ENCODE measurements at places on chromosomes 1 and 21.

DNA sequence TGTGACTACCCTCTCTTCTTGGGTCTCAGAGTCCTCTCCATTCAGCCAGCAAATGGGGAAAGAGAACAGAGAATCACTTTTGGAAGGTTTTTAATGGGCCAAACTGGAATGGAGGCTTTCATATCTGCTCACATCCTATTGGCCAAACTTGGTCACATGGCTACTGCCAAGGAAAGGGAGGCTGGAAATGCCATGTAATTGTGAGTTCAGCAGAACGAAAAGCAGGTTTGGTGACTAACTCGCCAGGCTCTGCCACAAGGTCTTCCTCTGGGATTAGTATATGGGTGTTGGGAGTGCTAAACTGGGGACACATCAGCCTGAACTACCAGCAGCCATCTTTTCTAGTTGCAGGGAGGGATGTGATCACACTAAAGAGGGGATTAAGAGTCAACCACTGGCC, 19.2 kb downstream of the RD3 start:
- DNase-seq, result no peak

- DNase-seq, result no peak
These were observed 261.9 kb downstream of the HLX start for GRCh38 chr1:221141096-221141495.

- no peak for DNase-seq
These were observed 346.8 kb downstream of the BRINP2 start for GRCh38 chr1:177517546-177517945.

GRCh38 chr1:67719329-67720196, 34.6 kb downstream of the GADD45A start:
- DNase-seq, result no peak

GRCh38 chr1:212532469-212533147, 76.0 kb upstream of the ATF3 start:
- no peak for DNase-seq

GRCh38 chr1:29679828-29680558, 443.7 kb downstream of the PTPRU start:
- no peak for DNase-seq

DNA sequence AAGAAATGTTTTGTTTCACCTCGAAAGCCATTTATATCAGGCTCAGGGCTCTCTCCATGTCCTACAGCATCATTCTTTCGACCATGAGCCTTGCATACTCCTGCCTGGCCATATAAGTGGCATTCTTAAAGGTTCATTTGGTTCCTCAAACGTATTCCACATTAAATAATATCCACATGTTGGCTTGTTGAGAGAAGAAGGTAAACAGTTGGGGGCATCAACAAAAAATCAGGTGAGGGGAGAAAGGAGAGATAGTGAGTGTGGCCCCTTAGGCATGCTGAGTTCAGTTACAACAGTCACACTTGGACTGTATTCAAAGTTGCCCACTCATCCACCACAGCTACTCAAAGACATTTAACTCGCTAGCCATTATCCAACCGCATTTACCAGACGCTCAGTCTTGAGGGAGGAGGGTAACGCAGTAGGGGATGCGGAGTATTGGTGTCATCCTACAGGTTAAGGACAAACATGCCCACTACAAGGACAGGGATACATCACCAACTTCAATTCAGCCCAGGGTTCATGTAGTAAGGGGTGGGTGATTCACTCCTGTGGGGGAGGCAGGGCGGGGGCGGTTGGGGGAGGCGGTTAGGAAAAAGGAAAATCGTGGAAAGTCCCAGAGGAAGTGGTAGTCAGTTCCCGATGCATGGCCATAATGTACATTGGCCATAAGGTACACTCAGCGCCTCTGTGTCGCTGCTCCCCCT, 1.4 kb downstream of the ZNF697 start:
- DNase-seq, result no peak

DNA sequence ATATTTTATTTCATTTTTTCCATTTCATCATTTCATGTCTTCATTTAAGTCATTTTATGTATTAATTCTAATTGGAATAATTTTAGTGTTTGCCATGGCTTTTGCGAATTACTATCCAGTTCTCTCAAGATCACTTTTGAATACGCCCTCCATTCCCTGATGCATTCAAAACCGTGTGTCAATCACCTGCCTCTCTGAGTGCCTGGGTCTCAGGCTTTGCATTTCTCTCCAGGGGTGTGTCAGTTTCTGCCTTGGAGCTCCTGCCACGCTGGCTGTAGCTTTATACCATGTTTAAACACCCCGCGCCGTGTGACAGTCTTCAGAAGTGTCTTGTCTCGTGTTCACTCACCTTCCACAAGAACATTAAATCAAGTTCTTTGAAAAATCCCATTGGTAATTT, 7.4 kb upstream of the DNMT3L start:
- no peak for DNase-seq

DNA sequence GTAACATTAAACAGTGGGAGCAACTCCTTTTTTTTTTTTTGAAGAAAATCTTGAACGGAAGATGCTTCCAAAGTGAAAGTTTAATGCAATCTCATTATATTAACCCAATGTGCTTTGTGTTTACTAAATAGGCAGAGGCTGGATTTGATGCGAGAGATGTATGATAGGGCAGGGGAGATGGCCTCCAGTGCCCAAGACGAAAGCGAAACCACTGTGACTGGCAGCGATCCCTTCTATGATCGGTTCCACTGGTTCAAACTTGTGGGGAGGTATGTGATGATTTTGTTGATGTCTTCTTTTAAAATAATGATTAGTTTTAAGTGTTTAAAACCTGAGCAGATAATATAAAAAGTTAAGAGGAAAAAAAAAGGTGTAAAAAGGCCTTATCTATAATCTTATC, 74.2 kb upstream of the PGD start:
- no peak for DNase-seq

GRCh38 chr1:19668888-19669287, 4.2 kb downstream of the HTR6 start:
- DNase-seq, result no peak

DNA sequence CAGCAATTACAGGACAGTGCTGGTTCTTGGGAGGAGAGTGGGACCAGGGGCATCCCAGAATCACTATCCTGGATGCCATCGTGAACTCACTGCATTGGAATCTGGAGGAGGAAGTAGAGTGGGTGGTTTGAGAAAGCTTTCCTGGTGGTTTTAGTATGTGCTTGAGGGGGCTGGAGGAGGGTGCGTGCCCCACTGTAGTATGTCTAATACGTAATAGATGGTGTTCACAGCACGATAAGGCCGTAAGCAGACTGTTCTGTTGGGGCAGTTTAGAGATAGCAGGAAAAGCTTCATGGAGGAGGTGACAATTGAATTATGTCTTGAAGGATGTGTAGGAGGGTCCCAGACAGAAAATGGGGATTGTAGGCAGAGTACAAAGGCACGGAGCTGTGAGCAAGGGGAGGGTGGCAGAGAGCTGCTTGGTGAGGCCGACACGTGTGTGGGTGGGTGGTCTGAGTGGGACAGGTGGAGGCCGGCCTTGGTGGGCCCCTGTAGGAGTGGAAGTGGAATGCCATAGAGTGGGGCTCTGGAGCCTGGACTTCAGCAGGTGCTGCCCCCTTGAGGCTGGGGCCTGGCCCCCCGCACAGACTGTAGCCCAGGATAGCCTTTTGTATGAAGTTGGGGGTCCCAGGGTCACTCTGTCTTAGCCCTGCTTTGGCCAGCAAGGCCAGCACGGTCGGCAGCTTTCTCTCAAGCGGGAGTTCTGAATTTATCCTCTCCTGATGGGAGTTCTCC, 37.0 kb downstream of the IL6R start:
- DNase-seq, result no peak

DNA sequence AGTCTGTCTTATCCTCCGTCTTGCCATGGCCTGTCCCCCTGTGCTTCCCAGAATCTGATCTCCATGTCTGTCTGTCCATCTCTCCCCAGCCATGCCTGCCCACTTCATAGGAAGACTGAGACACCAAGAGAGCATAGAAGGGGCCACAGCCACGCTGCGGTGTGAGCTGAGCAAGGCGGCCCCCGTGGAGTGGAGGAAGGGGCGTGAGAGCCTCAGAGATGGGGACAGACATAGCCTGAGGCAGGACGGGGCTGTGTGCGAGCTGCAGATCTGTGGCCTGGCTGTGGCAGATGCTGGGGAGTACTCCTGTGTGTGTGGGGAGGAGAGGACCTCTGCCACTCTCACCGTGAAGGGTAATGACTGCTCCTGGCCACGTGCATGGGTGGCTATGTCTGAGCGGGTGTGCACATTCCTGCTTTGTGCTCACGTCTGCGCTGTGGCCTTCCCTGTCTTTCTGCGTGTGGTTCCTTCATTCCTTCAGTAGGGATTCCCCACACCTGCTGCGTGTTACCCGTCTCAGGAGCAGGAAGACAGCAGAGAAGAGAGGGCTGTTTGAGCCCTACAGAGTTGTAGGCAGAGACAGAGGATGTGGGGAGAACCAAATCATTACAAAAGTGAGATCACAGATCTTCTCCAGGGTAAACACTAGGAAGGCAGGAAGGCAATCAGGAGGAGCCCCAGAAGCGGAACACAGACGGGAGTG, 80.8 kb downstream of the OBSCN start:
- no peak for DNase-seq

DNA sequence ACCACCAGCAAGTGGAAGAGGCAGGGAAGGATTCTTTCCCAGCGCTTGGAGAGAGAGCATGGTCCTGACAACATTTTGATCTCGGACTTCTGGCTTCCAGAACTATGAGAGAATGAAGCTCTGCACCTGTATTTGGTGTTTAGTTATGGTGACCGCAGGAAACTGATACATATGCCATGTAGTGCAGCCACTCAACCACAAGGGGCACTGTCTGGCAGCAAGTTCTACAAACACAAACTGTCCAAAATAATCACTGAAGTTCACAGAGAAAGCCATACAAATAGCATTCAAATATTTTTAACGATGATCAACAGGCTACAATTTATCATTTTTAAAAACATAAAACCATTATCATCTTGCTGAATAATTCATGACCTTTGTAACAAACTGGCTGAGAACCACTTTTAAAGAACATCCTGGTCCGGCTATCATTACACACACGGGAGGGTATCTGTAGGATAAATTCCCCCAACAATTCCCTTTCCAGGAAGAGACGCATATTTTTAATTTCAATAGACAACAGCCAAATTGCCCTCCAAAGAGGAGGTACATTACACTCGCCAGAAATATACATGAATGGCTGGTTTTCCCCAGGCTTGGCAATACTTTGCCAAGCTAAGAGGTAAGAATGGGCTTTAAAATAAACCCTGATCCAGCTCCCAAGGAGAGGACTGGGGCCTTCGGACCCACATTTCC, 9.2 kb upstream of the CBR3 start:
- no peak for DNase-seq

DNA sequence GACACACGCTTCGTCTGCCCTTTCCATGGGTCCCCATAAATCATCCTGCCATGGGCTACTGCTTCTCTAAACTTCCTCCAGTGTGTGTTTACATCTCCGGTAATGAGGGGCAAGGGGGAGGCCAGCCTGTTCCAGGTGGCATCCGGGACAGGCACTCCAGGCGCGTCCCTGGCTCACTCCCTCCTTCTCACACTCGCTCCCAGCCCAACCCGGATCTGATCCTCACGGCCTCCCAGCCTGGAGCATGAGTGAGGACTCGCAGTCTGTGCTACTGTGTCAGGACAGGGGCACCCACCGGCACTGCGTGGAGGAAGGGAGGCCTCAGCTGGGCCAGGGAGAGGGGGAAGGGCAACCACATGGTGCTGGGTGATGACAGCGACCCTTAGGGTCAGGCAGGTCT, 225.4 kb downstream of the TRABD2B start:
- no peak for DNase-seq

DNA sequence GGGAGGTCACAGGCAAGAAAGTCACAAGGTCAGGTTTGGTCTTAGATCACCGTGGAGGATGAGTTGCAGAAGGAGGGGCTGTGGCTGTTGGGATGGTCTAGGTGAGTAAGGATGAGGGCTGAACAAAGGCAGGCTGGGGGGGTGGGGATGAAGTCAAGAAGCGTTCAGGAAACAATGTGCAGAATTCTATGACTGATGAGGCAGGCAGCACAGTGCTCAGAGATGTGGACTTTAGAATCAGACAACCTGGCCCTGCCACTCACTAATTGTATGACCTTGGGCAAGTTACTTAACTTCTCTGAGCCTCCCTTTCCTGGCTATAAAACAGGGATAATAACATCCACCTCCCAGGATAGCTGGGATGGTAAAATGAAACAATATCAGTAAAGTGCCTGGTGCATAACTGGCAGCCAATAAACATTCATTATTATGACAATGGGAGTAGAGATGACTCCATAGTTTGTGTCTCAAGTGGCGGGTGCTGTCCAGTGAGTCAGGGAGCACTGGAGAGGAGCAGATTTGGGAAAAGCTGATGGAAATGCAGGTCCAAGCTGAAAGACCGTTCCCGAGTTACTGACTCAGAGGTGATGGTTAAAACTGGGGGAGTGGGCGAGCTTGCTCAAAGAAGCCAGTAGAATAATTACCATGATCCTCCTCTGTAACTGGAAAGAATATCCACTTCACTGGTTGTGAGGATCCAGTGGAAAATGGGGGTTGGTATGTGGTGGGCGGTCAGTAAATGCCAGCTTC, 2.1 kb downstream of the TIE1 start:
- DNase-seq, result no peak

DNA sequence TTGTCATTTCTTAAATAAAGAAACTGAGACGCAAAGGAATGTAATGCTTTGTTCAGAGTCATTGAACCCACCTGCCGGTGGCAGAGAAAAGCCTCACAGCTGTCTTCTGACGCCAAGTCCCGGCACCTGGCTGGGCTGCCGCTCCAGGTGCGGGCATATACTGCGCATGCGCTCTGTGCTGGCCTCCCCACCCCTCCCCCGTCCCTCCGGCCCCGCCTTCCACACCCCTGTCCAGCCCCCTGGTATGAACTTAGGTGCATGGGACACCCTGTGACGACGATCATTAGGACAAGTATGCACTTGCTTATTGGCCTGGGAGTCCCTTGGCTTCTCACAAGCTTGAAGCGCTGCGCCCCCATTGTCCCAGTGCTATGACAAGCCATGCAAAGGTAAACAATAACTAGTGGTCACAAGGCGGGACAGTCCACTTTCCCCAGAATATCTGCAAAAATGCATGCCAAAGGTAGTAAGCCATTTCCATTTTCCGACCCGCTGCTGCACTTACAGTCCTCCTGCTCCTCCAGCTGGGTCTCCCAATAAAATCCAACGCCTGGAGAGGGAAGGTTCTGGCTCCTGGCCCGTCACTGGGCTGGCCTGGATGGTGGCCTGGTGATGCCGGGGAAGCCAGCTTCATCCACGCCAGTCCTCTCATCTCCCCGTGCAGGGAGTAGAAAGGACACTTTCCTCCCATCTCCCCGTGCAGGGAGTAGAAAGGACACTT, 100.4 kb downstream of the PSMG1 start:
- no peak for DNase-seq

- no peak for DNase-seq
These were observed 96.5 kb downstream of the KCNN3 start for GRCh38 chr1:154773551-154773950.

DNA sequence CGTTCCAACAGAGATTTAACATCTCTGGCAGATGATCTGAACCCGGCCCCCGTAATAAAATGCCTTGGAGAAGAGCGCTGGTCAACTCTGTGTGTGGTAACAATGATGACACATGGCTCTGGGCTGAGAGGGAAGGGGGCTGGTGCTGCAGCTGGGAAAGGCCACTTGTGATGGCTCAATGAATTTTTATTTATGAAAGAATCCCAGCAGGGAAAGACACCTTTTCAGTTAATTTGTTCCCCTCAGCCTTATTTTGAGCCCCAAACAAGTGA, 59.4 kb downstream of the SYT6 start:
- DNase-seq, result peak; percentile 28
